Karpas-422 (cell line): ENCODE measurements at places on chromosomes 13 and 19. TPM values are rescaled to one million over a fixed set of nuclear protein-coding genes. Genes with fewer than 3 reads are reported as not detected.

The ELAVL3 gene
- not detected in 2 replicates for total RNA-seq

The TBXA2R gene
- 0.15 and 0.22 TPM in 2 replicates for total RNA-seq

The CEACAM16 gene
- not detected in 2 replicates for total RNA-seq

The FAM124A gene
- not detected in 2 replicates for total RNA-seq

The ZNF284 gene
- total RNA-seq: not detected in 2 replicates

The RYR1 gene
- 0.45 and 1.3 TPM in 2 replicates for total RNA-seq

The CEACAM20 gene
- total RNA-seq: not detected in 2 replicates

DNA sequence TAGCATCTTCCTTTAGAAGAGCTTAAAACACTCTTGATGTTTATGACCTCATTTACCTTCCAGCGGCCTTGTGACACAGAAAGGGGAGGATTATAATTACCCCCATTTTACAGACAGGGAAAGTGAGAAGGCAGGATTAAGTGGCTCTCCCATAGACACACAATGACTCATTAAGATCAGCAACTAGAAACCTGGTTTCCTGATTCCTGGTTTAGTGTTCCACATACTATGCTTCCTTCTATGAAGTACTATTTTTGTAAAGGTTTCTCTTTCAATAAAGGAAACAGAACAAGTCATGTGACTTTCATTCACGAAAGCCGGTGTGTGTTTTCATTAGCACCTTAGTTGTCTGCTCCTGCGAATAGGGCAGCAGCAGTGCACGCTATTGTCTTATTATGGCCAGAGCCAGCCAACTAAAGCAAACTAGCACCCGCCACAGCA is 8.3 kb downstream of the IRS2 start:
- no peak for DNase-seq

DNA sequence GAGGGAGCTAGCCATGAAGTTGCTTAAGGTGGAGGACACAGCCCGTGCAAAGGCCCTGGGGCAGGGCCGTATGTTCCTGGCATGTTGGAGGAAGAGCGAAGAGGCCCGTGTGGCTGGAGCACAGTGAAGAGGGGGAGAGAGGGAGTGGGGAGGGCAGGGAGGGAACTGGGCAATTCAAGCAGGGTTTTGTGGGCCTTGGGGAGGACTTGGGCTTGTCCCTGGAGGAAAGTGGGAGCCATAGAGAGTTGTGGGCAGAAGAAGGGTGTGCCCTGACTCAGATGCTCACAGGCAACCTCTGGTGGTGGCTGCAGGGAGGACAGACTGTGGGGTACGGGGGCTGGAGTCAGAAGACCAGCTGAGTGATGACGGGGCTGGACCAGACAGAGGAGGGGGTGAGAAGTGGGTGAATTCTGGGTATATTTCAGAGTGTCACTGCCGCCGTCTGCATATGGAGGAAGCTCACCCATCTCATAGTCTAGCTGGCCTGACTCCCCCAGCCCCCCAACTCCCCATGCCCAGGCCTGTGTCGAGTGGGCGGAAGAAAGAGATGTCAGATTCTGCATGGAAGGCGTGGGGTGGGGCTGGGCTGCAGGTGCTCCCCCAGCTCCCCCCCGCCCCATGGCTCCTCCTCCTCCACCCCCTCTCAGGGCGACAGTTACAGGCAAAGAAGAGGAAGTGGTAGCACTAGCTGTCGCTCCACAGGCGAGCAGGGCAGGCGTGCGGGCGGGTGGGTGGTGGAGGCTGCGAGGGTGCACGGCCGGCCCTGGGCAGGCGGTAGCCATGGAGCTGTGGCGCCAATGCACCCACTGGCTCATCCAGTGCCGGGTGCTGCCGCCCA is at the start of gene VAV1:
Gene VAV1, plus strand, starts transcription at position 681 of the 838 bp plus-strand sequence. Its CDS starts 100 bp downstream, at position 781.
- DNase-seq: peak; percentile 95

- DNase-seq: no peak
Measured at GRCh38 chr13:46961719-46962118, 64.9 kb upstream of the HTR2A start.

- no peak for DNase-seq
Measured at GRCh38 chr13:97124915-97125809, 97.0 kb upstream of the MBNL2 start.

GRCh38 chr19:2079076-2079864 is 16.9 kb downstream of the MOB3A start:
- DNase-seq: no peak

DNA sequence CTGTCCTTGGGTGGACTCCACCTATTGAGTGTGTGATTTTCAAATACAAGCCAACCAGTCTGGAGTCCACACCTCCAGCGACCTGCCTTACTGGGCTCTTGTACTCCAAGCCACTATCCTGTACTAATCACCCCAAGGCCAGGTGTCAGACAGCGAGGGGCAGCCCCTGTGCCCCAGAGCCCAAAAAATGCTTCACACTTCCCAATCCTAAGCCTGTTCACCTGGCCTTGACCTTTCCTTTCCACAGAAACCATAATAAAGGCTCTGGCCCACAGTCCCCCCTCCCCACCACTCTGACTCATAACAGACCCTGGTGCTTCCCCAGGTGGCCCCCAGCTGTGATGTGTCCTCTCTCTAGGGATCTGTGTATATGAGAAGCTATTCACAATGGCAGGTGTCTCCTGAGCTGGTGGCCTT is 3.9 kb downstream of the CD209 start:
- DNase-seq: no peak

GRCh38 chr13:113115363-113116205 is 7.0 kb upstream of the F10 start:
- DNase-seq: no peak

DNA sequence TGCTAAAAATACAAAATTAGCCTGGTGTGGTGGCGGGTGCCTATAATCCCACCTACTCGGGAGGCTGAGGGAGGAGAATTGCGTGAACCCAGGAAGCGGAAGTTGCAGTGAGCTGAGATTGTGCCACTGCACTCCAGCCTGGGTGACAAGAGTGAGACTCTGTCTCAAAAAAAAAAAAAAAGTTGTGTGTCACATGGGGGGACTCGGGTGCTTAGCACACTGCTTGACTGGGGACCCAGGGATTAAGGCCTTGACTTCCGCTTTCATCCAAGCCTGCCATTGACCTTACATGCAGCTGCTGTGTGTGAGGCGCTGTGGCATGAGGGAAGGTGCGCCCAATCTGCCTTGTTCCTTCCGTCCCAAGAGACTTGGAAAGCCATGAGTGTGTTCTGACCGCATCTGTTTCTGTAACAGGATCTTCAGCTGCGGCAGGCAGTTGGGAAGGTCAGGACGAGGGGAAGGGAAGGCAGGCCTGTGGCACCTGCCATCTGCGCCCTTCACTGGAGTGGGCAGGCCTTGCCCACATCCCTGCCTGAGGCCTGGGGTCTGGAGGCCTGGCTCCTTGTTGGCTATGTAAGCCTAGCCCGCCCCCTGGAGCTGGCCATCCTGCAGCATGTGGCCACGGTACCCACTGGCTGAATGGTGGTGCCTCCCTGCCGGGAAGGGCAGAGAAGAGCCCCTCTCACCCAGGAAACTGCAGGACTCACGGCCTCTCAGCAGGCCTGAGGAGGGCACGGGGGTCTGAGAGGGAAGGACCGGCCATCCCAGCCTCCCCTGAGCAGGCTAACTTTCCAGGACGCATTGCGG is 23.0 kb downstream of the PPP1R37 start:
- no peak for DNase-seq

DNA sequence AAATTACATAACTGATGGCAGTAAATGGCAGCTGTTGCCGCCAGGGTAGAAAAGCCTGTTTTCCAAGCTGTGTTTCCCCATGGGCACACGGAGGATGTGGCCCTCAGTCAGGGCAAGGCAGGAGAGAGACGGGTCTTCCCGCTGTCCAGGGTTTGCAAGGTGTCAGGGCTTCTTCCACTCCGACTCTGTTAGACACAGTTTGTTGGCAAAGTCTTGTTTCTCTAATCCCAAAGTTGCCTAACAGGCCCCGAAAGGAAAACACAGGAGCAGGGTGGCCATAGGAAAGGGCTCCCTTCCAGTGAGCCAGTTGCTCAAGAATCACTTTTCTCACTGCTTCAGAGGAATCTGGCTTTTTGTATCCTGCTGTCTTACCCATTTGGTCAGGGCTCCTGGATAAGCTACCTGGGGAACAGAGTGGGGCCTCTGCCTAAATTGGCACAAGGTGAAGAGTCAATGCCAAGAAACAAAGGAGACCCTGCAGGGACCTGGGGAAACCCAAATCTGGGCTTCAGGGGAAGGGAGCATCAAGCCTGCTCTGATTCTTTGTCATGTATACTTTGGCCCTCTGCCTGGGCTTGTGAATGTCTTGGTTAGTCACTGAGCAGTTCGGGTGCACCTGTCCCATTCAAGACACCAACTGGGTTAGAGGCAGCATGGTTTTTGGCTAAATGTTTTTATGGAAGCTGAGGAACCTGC is 29.0 kb upstream of the CXCL17 start:
- peak; percentile 23 for DNase-seq

DNA sequence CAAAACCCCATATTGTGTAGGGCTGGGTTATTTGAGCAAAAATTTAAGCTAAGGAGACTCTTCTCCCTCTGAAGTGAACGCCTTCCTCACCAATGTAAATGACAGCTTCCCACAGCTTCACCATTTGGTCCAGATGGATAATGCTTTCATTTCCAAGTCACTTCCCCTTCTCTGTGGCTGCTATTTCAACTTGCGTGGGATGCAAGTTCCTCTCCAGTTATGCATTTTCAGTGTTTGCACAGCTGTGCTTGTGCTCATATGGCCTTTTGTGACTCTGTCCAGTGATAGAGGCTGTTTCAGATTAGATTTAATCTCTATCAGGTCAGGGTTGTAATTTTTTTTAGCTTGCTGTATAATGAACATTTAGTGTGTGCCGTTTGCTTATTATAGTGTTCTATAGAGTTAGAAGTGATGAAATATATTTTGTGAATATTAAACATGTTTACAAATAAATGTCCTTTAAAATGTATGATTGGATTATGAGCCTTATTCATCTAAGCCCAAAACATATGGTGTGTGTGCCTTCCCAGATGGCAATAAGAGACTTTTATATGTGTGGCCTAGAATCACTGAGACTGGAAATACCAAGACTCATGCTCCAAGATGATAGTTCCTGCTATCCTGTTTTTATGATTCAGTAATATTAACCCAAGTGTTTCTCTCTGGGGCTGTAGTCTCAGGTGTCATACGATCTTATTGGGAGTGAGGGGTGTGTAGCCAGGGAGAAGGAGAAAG is 86.6 kb downstream of the TNFRSF19 start:
- DNase-seq: peak; percentile 16

GRCh38 chr19:3669947-3670795 is 30.1 kb downstream of the PIP5K1C start:
- no peak for DNase-seq
